Panc1 (cell line): ENCODE measurements at places on chromosomes 2 and 18. TPM values are rescaled to one million over a fixed set of nuclear protein-coding genes. Genes with fewer than 3 reads are reported as not detected.

Gene PAX8
- total RNA-seq: 0.15 TPM

Gene CNTNAP5
- not detected for total RNA-seq

Gene POTEI
- total RNA-seq: 0.92 TPM

Gene COQ10B
- total RNA-seq: 34.7 TPM

Gene LAMA1
- total RNA-seq: 0.03 TPM

Gene SFT2D3
- 5.6 TPM for total RNA-seq

Gene ZNF519
- 7.7 TPM for total RNA-seq

Gene SPATA3
- total RNA-seq: not detected

Gene TSPYL6
- total RNA-seq: not detected

DNA sequence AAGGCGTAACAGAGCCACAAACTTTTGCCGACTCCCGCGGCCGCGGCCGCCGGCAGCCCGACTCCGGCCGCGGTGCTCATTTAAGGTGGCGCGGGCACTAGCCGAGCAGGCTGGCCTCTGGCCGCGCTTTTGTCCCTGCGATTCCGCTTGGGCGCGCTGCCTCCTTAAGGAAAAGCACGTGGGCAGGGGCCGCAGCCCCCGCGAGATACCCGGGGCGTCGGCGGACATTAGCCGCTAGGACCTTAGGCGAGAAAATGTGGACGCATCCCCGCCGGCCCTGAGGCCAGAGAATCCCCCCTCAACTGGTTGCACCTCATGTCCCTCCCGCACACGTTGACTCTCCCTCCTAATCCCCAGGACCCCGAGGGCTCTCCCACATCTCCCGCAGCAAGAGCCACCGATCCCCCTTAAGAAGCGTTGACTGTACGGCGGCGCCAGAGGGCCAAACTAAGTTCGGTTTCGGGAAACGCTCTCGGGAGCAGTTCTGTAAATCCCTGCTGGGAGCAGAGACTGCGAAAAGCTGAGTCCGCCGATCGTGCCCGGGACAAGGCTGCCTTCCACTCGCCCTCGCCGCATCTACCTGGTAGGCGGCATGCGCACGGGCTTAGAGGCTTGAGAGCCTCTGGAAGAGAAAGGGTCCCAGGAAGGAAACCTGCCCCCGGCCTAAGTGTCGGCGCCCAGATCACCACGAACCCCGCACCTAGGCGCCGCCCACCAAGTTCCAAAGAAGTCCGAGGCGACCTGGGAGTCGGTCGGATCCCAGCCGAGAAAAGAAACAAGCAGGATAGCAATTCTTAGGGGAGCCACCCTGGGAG, 1.8 kb upstream of the SATB2 start:
- H3K4me1 ChIP-seq: peaks cover 18% of the 10 kb centered on the region
- H3K27me3 ChIP-seq: no peaks in the 10 kb centered on the region
- DNase-seq: no peak
- H3K4me3 ChIP-seq: peak overlapping the region; percentile 68
- H3K36me3 ChIP-seq: no peaks in the 10 kb centered on the region; the same call in 1 of the 2 replicates

DNA sequence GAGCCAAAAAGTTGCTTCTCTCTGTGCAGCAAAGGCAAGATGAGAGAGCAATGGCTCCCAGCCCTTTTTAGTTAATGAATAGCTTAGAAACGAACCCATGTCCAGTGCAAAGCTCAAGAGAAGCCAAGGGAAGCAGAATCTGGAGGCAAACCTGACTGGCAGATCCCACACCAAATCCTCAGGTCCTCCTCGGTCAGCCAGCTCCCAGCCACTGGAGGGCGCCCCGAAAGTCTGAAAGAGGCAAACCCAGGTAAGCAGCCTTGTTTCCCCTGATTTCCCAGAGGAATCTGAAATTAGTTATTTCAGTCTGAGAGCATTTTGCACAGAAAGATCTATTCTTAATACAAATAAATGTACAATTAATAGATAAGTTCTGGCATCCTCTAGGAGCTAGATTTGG, 71.3 kb upstream of the PID1 start:
- DNase-seq: peak; percentile 5
- no peaks in the 10 kb centered on the region for H3K36me3 ChIP-seq
- H3K27ac ChIP-seq: no peak overlapping the region
- no peaks in the 10 kb centered on the region for H3K4me1 ChIP-seq
- no peak overlapping the region for H3K4me3 ChIP-seq
- no peaks in the 10 kb centered on the region for H3K27me3 ChIP-seq

DNA sequence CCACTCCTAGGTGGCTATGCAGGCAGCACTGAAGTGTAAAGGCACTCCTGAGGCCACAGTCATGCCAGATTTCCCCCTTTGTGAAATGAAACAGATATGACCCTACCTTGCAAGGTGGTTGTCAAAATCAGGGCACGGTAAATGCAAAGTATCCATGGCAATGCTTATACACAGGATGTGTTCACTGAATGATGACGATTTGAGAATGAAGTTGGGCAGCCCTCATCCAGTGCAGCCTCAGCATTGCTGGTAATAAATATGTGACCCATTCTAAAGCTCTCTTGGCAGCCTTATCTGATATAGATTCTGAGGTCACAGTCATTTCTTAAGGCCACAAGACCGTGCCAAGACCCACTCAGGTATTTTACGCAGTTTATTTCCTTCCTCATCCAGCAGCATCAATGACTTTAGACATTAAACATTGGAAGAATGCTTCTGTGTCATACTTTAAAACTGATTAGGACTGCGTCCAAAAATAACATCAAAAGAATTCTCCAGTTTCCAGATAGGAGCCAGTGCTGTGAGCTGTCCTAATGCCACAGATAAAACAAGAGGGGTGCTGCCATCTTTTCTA, 125.5 kb upstream of the SERTAD2 start:
- H3K36me3 ChIP-seq: no peaks in the 10 kb centered on the region
- no peak for DNase-seq
- peaks cover 6% of the 10 kb centered on the region; the same call in 1 of the 2 replicates for H3K4me1 ChIP-seq
- H3K27me3 ChIP-seq: no peaks in the 10 kb centered on the region
- H3K4me3 ChIP-seq: no peak overlapping the region
- H3K27ac ChIP-seq: 0 out of 2 replicates have a peak overlapping the region, but pooled peaks have one; percentile 9

DNA sequence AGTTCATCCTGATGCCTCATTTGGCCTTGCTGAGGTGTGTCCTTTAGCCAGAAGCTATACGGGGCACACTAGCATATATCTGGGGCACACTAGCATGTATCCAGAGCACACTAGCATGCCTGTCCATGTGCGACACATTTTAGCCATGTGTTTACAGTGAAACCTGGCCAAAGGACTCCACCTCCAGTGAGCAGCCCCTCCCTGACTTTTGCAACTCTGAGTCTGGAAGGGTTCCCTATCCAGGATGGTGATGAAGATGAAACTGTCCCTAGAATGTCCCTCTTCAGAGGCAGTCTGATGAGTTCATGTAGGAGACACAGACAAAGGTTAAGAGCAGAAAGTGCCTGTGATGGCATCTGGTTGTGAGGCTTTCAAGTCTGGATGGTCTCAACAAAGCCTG, 61.4 kb upstream of the LGALSL start:
- no peak overlapping the region for H3K27ac ChIP-seq
- no peaks in the 10 kb centered on the region for H3K4me1 ChIP-seq
- H3K27me3 ChIP-seq: peaks cover 7% of the 10 kb centered on the region
- no peak for DNase-seq
- no peak overlapping the region for H3K4me3 ChIP-seq
- H3K36me3 ChIP-seq: no peaks in the 10 kb centered on the region

GRCh38 chr2:83531206-83531826, 927.8 kb downstream of the SUCLG1 start:
- no peak for DNase-seq
- H3K36me3 ChIP-seq: no peaks in the 10 kb centered on the region
- no peak overlapping the region for H3K27ac ChIP-seq
- H3K4me1 ChIP-seq: no peaks in the 10 kb centered on the region

DNA sequence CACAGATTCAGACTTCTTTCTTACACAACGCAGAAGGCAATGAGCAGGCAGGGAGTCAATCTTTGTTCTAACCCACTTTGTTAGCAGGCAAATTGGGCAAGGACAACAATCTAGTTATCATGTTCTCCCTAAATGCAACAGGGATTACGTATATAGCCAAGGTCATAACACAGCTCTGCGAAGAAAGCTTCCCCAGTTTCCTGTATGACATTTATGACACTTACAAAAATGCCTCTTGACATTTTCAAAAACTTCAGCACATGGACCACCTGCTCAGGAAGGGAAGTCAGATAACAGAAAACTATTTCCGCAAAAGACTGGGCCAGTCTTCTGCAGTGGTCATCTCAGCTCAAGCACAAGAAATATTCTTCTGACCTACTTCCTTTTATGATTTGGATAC, 106.1 kb downstream of the IRS1 start:
- H3K27me3 ChIP-seq: no peaks in the 10 kb centered on the region
- no peaks in the 10 kb centered on the region for H3K36me3 ChIP-seq
- DNase-seq: no peak
- H3K4me3 ChIP-seq: no peak overlapping the region
- H3K4me1 ChIP-seq: no peaks in the 10 kb centered on the region; the same call in 1 of the 2 replicates
- H3K27ac ChIP-seq: no peak overlapping the region

- no peaks in the 10 kb centered on the region for H3K36me3 ChIP-seq
- H3K27me3 ChIP-seq: no peaks in the 10 kb centered on the region
- no peak overlapping the region for H3K4me3 ChIP-seq
- DNase-seq: no peak
Observed at GRCh38 chr2:45706033-45706432, 54.6 kb downstream of the PRKCE start.

GRCh38 chr18:31424383-31424988, 23.1 kb upstream of the DSG3 start:
- peak; percentile 18 for DNase-seq
- H3K4me1 ChIP-seq: no peaks in the 10 kb centered on the region
- no peak overlapping the region for H3K4me3 ChIP-seq
- no peaks in the 10 kb centered on the region for H3K36me3 ChIP-seq

DNA sequence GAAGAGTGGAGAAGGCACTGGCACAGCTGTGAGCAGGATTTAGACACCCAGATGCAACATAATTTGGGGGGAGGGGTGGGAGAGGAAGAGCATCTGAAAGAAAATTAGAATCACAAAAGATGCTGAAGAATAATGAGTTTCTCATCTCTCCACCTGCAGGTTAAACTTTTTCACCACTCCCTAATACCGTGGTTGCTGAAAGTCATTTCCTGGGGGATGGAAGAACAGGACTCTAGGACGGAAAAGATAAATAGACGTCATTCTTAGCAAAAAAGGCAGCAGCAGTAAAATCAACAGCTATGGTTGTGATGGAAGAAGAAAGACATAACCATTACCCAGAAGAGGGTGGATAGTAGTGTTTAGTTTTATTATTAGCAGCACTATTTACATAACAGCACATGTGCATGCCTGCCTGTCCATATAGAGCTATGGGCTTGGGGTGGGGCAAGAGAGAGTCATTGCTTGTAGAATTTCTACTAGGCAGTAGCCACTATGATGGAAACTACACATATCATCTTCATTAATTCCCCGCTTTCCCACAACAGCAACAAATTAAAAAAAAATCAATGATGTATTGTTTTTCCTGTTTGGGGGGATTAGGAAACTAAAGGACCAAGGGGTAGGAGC, 212.2 kb downstream of the TRIB2 start:
- no peaks in the 10 kb centered on the region for H3K36me3 ChIP-seq
- H3K27ac ChIP-seq: 0 out of 2 replicates have a peak overlapping the region, but pooled peaks have one; percentile 3
- no peak for DNase-seq
- no peak overlapping the region for H3K4me3 ChIP-seq

- peaks cover 30% of the 10 kb centered on the region for H3K4me1 ChIP-seq
- peak overlapping the region; percentile 87 for H3K27ac ChIP-seq
- peak overlapping the region; percentile 69 for H3K4me3 ChIP-seq
- H3K27me3 ChIP-seq: no peaks in the 10 kb centered on the region
- DNase-seq: peak; percentile 82
- no peaks in the 10 kb centered on the region for H3K36me3 ChIP-seq
Observed at GRCh38 chr18:58221060-58221725, 177.2 kb downstream of the NEDD4L start.

GRCh38 chr2:173299764-173300163, 54.9 kb upstream of the CDCA7 start:
- H3K27ac ChIP-seq: no peak overlapping the region
- DNase-seq: no peak
- H3K27me3 ChIP-seq: no peaks in the 10 kb centered on the region
- H3K4me1 ChIP-seq: no peaks in the 10 kb centered on the region
- H3K4me3 ChIP-seq: no peak overlapping the region

DNA sequence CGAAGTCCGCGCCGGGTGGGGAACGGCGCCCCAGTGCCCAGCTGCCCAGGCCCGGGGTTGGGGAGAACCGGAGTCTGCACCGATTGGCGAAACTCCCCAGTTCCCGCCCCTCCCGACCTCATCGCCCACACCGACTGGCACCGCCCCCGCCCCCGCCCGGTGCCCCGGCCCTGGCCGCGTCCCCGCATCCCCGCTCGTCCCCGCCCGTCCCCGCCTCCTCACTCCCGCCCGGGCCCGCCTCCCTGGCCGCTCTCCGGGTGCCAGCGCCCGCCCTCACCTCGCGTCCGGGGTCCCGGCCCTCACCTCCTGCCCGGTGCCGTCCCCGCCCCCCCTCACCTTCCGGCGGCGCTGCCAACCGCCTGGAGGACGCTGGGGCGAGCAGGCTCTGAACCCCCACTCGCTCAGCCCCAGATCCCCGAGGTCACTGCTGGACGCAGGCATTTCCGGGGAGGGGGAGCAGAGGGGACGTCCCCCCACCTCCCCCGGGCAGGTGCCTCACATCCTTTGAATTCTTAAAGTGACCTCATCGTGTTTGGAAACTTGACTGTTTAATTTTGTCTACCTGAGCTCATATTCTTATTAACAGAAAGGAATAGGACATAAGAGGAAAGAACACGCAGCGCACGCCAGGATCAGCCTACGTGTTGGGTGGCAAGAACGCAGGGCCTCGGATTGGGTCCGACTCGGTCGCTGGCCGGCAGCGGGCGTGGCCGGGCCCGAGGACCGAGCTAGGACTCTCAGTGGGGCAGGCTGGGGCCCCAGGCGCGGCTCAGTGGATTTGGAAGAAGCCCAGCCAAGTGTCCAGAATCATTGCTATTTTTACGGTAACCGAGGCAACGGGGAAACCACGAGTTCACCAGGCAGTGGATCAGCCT, at the start of gene FAM110C:
TSS of gene FAM110C (minus strand) at position 35 of the 875 bp plus-strand sequence. CDS start 120 bp downstream, outside the sequence.
- no peak within 1 kb of the TSS for H3K27ac ChIP-seq
- H3K4me1 ChIP-seq: peaks cover 9% of the 10 kb centered on the region; the same call in 1 of the 2 replicates
- H3K36me3 ChIP-seq: peaks cover 2% of the 10 kb centered on the region; the same call in 1 of the 2 replicates
- DNase-seq: no peak
- peaks cover 23% of the 10 kb centered on the region for H3K27me3 ChIP-seq

GRCh38 chr2:215450188-215451011, 14.5 kb upstream of the FN1 start:
- no peak for DNase-seq
- no peaks in the 10 kb centered on the region for H3K27me3 ChIP-seq
- H3K4me1 ChIP-seq: no peaks in the 10 kb centered on the region
- no peak overlapping the region for H3K27ac ChIP-seq

GRCh38 chr2:237570776-237571335, 4.5 kb downstream of the PRLH start:
- no peaks in the 10 kb centered on the region for H3K27me3 ChIP-seq
- no peaks in the 10 kb centered on the region for H3K36me3 ChIP-seq
- H3K4me1 ChIP-seq: peaks cover 9% of the 10 kb centered on the region
- no peak for DNase-seq
- no peak overlapping the region for H3K4me3 ChIP-seq

GRCh38 chr2:202574541-202574940, 60.2 kb upstream of the FAM117B start:
- no peak overlapping the region for H3K4me3 ChIP-seq
- no peaks in the 10 kb centered on the region for H3K27me3 ChIP-seq
- no peaks in the 10 kb centered on the region for H3K4me1 ChIP-seq
- DNase-seq: no peak
